ENCODE measurements at places on chromosomes 3 and 15.

DNA sequence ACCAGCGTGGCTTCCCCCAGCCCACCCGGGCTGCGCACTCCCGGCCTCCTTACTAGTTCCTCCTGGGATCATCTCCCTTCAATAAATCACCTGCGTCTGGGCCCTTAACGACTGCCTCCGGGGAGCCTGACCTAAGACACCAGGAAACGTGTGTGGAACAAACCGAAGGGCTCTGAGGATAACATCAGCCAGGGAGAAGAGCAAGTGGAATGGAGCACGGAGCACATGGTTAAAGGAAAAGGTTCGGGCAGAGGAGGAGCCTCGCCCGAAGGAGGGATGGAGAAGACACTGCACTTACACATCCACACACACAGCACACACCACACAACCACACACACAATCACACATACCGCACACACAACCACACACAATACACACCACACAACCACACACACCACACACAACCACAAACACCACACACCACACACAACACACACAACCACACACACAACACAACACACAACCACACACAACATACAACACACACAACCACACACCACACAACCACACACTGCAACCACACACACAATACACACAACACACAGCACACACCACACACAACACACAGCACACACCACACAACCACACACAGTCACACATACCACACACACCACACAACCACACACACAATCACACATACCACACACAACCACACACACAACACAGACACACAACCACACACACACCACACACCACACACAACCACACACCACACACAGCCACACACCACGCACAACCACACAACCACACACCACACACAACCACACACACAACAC, 24.7 kb downstream of the CPN2 start:
- no peak for DNase-seq

DNA sequence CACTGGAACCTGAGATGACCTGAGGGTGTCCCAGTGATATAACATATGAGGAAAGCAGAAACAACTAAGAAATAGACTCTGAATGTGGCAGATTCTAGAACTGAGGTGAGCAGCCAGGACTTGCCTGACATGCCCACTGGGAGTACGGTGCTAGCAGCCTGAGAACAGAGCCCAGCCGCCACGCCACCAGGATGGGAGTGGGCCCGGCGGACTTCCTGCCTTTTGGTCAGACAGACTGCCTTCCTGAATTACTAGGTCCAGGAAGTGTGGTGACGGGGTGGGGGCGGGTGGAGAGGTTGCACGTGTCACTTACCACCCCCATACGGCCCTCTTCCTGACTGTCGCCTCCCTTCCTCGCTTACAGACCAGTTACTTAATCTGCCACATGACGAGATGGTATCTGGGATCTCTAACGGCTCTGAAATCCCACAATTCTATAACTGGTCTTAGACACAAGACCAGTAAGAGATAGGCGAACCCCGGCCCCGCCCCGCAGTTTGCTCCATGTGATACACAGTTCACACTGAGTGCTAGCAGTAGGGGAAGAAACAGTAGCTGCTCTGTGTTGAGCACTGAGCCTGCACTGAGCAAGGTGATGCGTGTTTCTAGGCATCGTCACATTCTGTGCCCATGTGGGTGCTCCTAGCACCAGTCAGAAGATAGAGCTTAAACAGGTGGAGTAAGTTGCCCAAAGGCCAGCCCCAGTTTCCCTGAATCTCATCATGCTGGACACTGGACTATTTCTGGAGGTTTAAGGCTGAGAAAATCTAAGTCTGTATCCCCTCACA, 95.7 kb downstream of the CPN2 start:
- no peak for DNase-seq

DNA sequence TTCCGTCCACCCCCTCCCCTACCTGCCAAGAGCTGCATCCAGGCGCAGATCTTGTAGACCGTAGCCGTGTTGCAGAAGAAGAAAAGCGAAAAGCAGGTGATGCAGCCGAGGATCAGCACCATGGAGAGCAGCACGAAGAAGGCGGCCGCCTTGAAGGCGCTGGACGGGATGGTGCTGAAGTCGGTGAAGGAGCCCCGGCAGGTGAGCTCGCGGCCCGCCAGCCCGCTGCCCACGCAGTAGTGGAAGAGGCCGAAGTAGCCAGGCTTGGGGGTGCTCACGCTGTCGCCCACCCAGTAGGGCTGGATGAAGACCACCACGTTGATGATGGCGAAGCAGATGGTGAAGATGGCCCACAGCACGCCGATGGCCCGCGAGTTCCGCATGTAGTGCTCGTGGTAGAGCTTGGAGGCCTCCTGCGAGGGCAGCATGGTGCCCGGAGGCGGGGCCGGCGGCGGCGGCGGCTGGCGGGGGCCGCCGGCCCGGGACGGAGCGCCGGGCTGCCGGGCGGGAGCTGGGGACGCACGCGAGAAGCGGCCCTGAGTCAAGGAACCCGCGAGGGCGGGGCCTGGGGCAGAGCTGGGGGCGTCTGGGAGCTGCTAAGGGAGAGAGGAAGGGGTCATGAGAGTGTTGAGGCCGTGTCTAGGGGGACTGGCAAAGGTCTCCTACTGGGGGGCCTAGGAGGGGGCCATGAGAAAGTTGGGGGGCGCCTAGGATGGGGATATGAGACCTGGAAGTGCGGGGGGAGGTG, 1.2 kb downstream of the LHFPL4 start:
- DNase-seq = no peak

GRCh38 chr15:81043281-81043934, 42.7 kb downstream of the TLNRD1 start:
- no peak for DNase-seq

DNA sequence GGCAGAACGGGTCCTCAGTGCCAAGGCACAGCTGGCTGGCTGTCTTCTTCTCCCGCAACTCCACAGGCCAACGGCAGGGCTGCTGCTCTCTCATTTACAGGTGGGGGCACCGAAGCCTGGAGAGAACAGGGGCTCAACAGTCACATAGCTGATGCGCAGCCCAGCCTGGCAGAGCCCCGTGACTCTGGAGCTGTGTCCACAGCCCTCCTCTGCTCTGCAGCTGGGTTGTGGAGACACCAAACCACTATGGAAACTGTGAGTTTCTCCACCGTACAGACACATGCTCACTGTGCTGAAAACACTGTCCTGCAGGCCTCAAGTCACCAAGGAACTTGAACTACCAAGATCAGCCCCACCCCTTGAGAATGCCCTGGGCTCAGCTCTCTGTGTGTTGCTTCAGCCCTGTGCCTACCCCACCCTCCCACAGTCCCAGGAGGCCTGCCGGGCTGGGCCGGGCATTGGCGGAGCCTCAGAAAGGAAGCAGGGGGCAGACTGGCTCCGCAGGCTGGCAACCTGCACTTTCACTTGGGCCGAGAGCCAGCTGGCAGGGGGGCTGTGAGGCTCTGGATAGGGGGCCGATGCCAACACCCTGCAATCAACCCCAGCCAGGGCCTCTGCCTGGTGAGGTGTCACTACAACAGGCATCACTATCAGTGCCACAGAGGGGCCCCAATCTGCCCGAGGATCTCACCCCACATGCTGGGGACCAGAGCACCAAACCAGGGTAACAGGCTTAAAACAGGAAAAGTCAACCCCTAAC, 113.7 kb upstream of the RPL32 start:
- DNase-seq = no peak

- DNase-seq = no peak
Measured at GRCh38 chr3:142027735-142028134, 121.6 kb downstream of the TFDP2 start.

- no peak for DNase-seq
Measured at GRCh38 chr3:22734207-22734606, 468.9 kb upstream of the UBE2E2 start.

DNA sequence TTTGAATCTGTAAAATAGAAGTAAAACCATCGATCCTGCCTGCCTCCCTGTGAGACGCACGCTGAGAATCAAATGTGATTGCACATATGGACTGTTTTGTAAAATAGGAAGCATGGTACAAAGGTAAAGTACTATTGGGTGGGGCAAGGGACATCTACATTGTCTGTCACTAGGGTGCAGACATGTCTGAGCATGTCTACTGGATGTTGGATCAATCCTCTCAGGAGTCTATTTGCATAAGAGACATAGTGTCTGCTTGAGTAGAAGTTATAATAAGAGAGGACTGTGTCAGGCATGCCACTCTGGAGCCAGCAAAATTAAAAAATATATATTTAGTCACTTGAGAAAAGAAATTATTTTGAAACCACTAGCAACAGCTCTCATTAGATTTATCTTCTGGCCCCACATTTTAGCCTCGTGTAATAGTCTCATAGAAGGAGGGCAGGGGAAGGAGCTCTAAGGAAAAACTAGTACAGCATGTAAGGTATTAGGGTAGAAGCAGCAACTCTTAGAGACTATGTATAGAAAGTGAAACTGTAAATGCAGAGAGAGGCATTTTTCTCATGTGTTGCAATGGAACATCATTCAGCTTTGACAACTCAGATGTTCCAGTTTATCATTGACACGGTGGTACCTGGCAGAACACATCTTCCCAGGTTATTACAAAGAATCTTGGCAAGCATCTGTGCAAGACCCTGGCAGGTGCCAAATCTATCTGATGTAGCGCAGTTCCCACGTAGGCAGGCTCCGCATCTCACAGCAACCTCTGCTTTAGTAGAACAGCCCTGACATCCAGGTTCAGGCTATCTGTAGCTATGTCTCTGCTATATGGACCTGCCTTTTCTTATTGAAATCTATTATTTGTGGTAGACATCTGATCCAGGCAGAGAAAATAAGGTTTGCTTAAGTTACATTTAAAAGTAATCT, 85.2 kb upstream of the CHL1 start:
- DNase-seq = no peak

- no peak for DNase-seq
Measured at GRCh38 chr3:159886050-159886449, 102.6 kb upstream of the IL12A start.

DNA sequence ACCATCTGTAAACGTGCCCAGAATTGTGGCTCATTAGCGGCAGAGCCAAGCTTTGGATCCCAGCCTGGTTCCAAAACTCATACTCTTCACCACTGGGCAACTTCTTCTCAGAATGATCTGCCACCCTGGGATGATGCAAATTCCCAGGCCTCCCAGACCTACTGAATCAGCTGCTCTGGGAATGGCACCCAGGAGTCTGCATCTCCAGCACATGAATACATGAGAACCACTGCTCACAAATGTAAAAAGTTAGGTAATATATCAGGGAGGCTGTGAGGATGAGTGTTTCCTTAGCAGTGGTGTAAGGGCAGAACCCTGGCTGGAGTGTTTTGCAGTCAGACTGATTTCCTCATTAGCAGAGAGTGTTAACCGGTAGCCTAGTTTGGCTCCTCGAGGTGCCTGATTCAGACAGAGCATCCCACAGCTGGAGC, 94.2 kb downstream of the LIPC start:
- DNase-seq = no peak

DNA sequence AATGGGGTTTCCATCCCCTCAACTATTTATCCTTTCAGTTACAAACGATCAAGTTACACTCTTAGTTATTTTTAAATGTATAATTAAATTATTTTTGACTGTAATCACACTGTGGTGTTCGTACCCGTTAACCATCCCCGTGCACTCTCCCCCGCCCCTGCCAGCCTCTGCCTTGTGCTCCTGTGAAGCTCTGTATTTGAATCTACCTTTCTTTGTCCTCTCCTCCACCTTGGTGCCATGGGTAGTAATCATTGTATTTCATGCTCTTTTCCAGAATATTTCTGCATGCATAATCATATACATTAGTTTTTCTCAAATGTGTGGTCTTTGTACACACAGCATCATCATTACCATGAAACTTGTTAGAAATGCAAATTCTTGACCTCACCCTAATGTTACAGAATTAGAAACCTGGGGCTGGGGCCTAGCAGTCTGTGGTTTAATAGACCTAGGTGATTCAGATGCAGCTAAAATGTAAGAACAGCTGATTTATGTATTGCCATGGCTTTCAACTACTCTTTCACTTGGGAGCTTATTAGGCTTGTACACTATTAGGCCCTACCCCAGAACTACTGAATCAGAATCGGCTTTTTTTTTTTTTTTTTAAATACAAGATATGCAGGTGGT, 91.5 kb downstream of the STT3B start:
- DNase-seq = no peak

DNA sequence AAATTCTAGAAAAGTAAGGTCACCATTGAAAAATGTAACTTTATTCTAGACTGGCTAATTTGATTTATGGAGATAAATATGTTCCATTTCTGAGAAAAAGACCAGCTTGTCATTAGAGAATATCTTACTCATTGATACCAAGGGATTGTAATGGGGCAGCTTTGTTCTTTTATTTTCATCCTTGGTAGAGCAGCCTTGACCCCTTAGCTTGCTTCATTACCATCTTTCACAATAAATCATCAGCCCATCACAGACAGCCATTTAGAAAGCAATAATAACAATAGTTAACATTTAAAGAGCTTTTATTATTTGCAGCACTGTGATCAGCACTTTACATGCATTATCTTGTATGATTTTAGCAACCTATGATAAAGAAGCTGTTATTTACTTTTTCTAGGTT, 253.6 kb downstream of the C3orf38 start:
- DNase-seq = no peak

GRCh38 chr3:123193448-123194101, 8.2 kb upstream of the SEC22A start:
- no peak for DNase-seq

- DNase-seq = no peak
Measured at GRCh38 chr15:40439960-40440742, 602 bp upstream of the BAHD1 start.

- DNase-seq = no peak
Measured at GRCh38 chr3:155585384-155585783, 159.5 kb downstream of the PLCH1 start.

DNA sequence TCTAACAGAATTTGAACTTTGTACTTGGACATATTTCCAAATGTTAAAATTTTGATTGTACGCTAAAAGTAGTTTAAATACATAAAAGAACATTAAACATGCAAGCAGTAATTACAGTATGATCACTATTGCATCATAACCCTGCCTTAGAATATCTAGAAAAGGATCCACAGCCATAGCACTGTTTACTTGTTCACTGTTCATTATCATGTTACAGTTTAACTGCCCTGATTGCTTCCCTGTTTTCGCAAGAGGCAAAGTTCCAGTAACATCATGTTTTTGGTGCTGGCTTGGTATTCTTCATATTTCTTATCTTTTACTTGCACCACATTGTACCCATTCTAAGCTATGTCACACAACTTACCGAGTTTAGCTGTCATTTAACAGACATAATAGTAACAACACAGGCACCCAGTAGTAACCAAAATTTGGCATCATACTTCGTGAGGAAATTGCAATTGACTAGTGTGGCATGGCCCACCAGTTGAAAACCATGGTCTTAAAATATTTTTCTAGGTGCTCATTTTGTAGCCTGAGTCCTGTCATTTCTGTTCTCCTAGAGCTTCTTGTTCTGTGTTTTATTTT, 13.3 kb upstream of the TMEM87A start:
- DNase-seq = no peak

GRCh38 chr3:66644549-66644948, 143.7 kb upstream of the LRIG1 start:
- DNase-seq = no peak
